ENCODE measurements at places on chromosomes 16 and 17.
A peak's percentile ranks its signal among the peaks of the same experiment; 100 is the strongest.

DNA sequence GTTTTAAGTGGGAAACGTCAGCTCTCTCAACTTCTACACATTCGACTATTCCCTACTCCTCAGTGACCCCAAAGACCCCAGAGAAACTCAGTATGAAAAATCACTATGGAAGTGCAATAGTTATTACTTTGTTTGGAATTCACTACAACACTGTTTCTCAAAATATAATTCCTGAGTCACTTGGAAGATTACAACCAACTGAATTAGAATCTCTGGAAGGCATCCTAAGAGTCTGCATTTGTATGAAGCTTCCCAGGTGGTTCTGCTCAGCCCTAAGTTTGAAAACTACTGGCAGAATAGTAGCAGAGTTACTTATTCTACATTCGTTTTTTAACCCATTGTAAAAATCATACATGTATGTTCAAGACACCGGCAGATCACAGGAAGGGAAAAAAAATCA lies 525.6 kb downstream of the MAF start:
- DNase-seq, result no peak

- no peak for DNase-seq
Observed at GRCh38 chr17:54177606-54178308, 355.0 kb downstream of the KIF2B start.

DNA sequence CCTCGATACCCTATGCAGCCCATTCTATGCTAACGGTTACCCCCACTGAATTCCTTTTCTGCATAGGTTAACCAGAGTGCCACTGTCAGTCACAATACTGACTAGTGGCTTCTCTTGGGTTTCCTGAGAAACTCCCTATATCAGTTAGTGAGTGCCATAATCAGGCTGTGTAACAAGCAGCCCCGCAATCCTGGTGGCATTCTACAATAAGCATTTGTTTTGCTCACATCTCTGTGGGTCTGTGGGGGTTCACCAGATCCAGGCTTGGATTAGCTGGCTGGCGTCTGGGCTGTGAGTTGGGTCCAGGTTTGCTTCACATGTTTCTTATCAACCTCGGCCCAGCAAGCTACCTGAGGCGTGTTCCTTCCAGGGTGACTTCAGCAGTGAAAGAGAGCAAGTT lies 42.4 kb downstream of the TMEM235 start:
- DNase-seq, result no peak

- DNase-seq, result no peak
Observed at GRCh38 chr16:515175-515938, 12.2 kb upstream of the CAPN15 start.

- DNase-seq, result no peak
Observed at GRCh38 chr16:4376126-4376892, 4.7 kb downstream of the VASN start.

DNA sequence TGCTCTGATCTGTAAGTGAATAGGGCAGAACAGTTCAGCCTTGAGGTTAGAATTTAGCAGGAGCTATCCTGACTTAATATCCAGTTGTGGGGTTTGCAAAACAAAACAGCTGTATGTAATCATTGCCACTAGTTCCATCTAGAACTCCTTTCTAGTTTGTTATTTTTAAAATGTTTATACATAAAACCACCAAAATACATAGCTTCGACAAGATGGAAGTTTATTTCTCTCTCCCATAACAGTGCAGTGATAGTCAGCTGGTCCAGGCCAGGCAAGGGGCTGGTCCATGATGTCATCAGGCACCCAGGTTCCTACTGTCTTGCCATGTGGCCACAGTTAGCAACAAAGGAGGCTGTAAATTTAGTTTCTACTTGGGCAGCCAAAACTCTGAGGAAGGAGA lies 10.5 kb upstream of the PLK1 start:
- DNase-seq, result no peak

DNA sequence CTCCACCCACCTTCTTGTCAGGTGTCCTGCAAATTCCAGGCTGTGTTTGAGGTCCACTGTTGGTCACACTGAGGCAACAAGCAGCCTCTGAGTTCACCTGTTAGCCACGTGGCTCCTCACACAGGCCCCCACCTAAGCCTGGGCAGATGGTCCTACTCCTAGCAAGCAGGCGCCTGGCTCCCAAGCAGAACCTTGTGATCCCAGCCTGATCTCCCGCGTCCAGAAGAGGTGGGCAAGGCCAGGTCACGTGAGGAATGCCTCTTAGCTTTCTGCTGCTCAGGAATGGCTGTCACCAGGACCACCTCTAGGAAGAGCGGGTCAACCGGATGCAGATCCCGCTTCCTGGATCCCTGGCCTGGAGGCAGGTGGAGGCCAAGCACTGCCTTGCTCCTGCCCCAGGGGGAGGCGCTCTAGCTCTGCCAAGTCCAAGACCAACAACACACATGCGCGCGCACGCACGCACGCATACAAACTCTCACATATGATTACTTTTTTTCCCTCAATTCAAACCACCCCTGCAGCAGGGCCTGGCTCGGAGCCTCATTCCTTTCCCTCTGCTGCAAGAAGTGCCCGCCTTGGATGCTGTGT lies 9.5 kb downstream of the CYB561 start:
- DNase-seq, result no peak

- DNase-seq, result no peak
Observed at GRCh38 chr16:13029786-13030185, 128.4 kb downstream of the SHISA9 start.

DNA sequence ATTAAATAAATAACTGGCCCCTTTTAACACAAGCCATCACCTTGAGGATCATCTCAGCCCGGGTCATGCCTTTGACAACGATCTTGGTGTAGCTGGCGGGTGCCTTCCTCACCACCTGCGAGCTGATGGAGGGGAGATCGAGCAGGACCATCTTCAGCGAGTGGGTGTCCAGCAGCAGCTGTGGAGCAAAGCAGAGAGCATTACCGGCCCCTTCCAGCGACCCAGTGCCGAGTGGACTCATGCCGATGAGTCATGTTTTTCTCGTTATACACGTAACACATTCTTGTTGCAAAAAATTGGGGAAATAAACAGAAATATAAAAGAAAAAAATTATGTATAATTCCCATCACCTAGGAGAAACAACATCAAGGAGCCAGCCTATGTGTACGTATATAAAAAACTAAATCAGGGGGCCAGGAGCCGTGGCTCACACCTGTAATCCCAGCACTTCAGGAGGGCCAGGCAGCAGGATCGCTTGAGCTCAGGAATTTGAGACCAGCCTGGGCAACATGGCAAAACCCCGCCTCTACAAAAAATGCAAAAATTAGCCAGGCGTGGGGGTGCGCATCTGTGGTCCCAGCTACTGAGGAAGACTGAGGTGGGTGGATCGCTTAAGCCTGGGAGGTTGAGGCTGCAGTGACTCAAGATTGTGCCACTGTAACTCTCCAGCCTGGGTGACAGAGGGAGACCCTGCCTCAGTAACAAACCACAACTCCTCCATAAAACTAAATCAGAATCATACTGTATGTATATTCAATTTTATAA lies 169.1 kb upstream of the RPH3AL start:
- no peak for DNase-seq

GRCh38 chr16:15672514-15673167 lies 22.6 kb downstream of the NDE1 start:
- DNase-seq, result peak; percentile 92

- no peak for DNase-seq
Observed at GRCh38 chr17:37259030-37259735, 116.6 kb upstream of the C17orf78 start.

DNA sequence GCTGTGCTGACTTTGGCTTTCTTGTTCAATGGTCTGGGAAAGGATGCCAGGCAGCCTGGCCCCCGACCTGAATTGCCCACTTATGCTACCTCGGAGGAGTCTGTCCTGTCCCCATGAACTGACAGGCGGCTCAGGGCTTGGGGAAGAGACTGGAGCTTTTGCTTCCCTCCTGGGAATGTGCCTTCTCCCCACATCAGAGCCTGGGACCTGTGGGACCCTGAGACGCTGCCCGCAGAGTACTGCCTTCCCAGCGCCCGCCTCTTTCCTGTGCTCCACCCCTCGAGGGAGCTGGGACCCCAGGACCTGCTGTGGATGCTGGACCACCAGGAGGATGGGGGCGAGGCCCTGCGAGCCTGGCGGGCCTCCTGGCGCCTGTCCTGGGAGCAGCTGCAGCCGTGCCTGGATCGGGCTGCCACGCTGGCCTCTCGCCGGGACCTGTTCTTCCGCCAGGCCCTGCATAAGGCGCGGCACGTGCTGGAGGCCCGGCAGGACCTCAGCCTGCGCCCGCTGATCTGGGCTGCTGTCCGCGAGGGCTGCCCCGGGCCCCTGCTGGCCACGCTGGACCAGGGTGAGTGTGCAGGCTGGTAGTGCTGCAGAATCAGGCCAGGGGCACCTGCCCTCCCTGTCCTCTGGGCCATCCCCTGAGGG lies 18.5 kb downstream of the FCSK start:
- DNase-seq, result no peak

GRCh38 chr17:30290696-30291542 lies 825 bp downstream of the BLMH start:
- peak; percentile 27 for DNase-seq

DNA sequence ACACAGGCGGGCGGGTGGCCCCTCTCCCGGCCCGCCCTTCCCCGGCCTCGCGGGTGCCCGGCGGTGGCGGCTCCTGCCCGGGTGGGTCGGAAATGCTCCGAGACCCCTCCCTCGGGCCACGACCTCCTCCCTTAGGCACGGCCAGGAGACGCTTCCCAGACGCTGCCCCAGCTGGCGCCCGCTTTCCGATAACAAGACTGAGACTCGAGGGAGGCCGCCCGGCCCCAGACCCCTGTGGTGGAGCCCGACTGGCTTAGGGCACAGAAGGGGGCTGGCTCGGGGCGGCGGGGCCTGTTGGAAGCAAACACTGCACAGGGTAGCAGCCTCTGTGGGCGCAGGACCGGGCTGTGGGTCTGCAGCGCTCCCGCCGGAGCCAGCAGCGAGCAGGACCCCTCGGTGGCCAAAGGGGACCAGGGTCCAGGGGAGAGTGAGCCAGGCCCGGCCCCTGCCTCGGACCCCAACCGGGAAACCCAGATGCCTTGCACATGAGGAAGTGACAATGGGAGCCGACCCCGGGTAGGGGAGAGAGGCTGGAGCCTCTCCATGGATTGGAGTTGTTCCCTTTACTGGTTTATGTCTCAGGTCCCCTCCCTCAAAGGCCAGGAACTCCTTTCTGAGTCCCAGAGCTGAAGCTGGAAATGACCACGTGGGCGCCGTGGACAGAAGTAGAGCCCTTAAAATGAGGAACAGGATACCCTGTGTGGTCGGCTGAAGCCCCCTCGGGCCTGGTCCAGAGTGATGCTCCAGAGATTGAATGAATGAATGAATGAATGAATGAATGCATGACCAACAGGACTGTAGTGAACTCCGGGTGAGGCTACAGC lies 19.8 kb upstream of the ADCY7 start:
- DNase-seq, result no peak

DNA sequence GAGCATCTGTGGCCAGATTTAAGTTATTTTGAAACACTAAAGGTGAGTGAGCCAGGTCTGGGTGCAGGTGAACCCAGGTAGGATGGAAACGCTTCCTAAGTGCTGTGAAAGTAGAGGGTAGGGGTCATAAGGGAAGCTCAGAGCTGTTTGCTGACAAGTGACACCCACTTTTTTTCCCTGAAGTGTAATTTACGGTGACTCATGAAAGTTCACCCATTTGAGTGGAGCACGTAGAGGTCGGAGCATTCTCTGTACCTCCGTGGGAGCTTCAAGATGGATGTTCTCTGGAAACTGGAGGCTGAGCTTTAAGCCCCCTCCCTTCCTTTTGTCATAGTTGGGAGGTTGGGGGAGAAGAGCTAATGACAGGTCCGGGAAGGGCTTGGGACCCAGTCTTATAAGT lies 44.3 kb downstream of the MPRIP start:
- no peak for DNase-seq

DNA sequence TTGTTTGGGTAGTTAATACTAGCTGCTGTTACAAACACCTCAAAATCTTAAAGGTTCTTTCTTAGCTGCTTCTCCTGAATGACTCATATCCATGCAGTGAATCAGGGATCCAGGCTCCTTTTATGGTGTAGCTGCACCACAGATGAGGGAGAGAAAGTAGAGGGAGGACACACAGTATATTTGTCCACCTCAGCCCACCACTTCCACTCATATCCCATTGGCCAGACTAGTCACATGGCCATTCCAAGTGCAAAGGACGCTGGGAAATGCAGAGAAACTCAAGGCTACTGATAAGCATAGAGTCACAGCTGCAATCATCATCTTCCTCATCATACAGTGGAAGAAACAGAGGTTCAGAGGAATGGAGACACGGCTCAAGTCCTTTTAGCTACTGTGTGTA lies 63.8 kb downstream of the GSG1L start:
- DNase-seq, result no peak

DNA sequence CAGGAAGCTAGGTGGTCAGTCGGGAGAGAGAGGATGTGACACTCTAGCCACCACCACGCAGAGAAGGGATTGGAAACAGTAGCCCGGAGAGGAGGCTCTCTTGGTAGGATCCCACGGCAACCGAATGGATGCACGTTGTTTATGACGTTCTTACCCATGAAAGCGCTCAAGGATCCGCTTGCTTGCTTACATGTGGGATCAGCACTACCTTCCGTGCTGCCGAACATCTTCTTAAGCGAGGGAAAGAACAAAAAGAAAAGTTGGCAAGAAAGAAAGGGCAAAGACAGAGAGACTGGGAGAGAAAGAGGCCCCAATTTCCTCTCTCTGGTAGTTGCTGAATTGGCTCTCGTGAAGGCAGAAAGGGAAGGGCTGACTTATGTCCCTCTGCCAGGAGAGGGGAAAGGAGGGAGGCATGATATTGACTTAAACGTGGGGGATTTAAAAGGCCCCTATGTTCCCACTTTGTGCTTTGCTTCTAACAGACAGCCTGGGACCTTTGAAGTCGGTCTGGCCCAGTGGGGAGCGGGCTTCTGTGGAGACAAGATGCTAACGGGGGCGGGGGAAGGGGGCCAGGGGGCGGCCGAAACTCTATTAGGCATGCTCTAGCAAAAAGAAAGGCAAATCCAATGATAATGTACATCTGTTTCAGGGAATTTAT lies 35.4 kb downstream of the SNX20 start:
- DNase-seq, result no peak

- peak; percentile 66 for DNase-seq
Observed at GRCh38 chr17:29292992-29293889, 707 bp downstream of the NUFIP2 start.

GRCh38 chr16:58652741-58653140 lies 23.1 kb upstream of the CNOT1 start:
- DNase-seq, result no peak

GRCh38 chr16:13923703-13924298 lies 3.8 kb downstream of the ERCC4 start:
- DNase-seq, result peak; percentile 40

DNA sequence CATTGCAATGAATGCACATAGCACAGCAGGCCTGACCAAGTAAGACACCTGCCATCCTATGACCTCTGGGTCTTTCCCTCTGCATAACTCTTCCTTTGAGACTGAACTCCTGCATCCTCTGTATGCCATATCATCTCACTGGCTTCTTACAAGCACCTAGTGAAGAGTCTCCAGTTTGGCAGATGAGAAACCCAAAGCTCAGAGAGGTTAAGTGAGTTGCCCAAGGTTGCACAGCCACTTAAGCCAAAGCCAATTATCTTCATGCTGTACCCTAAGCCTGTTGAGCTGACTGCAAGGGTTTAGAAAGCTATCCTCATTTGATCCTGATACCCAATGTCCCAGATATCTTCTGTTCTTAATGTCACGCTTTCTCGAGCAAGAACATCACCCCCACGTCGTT lies 35.2 kb downstream of the TMEM186 start:
- DNase-seq, result no peak

All from NCI-H345 (cell line).